ENCODE measurements at places on chromosomes 5 and 9. TPM values are rescaled to one million over a fixed set of nuclear protein-coding genes. Genes with fewer than 3 reads are reported as not detected.

The CMYA5 gene
- 4.3 TPM for polyA plus RNA-seq

The GDNF gene
- polyA plus RNA-seq: 0.71 TPM

DNA sequence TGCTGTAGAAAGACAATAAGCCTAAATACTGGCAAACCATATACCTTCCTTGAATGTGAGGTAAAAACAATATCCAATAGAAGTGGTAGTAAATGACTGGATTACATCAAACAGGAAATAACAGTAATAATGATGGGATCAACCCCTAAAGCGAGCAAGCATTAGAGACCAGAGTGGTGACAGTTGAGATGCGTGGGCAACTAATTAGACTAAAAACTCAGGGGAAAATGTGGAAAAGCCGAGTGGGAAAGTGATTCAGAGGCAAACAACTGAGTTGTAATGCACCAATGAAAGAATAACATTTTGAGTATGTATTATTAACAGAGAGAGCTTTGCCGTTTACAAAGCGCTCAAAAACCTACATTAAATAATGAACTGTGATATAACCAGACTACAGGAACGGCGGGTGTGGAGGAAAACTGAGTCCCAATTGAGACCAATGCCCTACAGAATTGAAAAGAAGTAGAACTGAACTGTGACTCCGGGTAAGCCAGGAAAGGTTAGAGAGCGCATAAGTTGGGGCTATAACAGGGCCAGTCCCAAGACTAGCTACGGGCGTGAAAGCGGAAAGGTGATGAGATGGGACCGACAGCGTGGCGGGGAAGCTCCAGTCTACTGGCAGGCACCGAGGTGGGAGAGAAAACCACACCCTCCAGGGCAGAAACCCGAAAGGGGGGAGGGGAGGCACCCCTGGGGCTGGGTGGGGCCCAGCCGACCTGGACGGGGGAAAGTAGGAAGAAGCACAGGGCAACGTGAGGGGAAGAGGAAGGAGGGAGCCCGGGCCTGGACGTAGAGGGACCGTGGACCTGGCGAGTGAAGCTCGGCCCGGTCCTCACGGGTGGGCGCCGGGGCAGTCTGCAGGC is 592 bp downstream of the UBAP2 start:
- no peak for DNase-seq

DNA sequence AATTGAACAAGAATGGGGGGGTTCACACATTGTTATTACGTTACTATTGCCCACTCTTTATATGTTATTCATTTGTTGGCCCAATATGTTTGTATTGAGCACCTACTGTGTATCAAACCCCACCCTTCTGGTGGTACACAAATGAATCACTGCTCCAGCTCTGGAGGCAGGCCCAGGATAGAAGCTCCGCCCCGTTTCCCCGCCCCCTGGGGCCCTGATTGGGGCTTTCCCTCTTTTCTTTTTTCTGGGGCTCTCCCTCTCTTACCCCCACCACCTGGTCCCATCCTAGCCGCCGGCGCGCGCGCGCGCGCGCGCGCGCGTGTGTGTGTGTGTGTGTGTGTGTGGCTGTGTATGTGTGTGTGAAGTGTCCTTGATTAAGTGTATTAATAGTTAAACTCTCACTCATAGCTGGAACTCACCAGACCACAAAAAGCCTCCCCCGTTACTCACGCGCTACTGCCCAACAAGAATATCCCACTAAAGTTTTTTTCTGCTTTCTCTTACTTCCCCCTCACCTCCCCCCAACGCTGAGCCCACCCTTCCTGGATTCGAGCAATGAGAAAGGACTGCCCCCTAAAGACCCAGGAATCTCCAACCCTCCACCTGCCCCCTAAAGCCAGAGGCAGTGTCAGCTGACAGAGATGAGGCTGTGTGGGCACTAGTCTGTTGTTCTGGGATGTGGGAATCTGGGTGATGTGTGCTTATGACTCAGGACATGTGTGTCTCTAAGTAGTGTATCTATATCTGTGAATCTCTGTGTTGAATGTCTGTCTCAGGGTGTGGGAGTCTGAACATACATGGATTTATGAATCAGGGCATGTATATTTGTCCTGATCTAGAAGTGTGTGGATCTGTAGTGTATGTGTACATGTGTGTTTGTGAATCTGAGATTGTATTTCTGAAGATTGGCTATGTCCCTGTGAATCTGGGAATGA is 4.0 kb downstream of the CXXC5 start:
- DNase-seq: no peak

DNA sequence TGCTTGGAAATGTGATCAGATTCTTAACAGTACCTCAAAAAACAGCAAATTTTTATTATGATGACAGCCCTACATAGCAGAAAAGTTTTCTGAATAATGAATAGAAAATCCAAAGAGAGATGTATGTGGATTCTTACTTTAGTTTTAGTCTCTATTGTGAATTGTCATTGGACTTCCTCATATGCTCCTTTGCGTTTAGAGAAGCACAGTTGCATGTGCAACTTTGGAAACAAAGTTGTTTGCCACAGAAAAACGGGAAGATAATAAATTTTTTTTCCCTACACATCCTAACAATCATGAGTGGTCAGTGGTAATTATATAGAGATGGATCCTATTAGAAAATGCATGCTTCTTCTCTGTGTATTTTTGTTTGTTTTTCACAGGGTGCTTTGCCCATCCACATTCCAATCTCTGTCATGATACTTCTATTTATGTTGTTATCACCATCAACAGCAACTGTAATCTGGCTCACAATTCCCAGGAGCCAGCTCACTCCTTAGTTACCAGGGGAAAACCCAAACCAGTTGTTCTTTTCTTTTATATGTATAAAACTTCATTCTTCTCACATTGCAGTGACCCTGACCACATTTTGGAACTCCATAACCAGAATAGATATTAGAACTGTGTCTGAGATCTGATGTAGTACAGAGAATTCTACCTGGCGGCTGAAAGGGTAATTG is 118.7 kb downstream of the NDUFS4 start:
- DNase-seq: no peak

DNA sequence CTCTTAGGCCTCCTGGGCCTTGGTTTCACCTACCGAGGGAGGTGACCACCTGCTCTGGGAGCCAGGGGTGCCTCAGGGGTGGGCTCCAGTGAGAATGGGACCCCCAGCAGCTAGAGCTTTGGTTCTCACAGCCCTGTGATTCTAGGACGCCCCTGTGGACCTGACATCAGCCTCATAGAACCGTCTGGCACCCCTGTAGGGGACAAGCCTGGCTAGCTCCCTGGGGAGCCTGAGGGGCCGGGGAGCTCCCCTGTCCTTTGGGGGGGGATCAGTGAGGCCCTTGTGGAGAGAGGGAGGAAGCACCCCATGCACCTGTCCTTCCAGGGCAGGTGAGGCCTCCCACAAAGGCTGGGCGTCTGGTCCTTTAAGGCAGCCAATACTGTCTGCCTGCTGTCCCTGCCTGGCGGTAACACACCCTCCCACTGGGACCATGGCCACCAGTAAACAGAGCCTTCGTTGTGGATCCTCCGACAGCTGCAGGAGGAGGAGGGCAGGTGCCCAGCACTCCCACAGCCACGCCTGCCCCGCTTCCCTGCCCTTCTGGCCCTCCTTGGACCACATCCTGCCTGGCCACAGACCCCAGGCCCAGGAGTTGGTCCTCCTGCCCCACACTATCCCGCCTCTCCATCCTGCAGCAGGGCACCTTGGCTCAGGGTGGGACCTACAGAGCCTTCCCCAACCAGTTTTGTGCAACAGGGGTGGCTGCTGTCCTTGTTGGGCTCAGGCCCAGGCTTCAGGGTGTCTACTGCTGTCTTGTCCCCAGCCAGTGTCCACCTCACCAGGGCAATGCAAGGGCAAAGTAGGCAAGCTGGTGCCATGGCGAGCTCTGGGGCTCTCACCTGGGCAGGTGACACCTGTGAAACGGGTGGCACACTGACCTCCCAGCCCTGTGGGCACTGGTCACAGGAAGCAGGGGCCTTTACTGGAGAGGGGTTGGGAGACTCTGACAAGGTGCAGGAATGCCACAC is 3.0 kb upstream of the TUBB4B start:
- DNase-seq: no peak

DNA sequence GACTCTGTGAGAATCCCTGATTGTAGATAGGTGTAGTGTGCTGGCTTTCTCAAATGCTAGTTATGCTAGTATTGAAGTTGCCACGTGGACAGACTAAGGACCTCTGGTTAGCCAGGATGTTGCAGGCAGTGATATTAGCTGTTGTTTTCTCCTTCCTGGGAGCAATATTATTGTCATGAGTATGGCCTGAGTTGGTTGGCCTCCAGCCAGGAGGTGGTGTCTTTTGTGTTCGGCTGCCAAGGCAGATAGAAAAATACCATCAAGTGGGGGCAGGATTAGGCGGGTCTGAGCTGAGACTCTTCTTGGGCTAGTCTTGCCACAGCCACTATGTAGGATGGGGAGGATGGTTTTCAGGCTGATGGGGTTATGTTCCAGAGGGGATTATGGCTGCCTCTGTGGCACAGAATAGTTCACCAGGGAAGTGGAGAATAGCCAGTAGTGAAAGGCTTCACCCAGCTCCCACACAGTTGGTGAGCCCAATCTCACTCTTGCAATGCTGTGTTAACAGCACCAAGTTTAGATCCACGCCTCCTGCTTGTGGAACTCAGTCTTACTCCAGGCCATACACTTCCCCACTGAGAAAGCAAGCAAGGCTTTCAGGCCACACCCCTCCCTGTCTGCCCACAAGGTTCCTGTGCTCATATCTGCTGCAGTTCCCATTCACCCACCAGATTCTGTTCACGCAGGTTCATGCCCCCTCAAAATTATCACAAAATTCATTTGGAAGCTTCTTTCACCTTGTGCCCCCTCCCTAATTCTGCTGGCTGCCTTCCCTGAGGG is 31.2 kb downstream of the GHR start:
- DNase-seq: no peak

GRCh38 chr5:172840432-172841154 is 6.5 kb downstream of the ERGIC1 start:
- no peak for DNase-seq

- no peak for DNase-seq
Measured at GRCh38 chr9:97924386-97924785, 2.1 kb upstream of the TRMO start.

GRCh38 chr5:76526950-76527583 is 96.1 kb downstream of the F2RL2 start:
- no peak for DNase-seq

DNA sequence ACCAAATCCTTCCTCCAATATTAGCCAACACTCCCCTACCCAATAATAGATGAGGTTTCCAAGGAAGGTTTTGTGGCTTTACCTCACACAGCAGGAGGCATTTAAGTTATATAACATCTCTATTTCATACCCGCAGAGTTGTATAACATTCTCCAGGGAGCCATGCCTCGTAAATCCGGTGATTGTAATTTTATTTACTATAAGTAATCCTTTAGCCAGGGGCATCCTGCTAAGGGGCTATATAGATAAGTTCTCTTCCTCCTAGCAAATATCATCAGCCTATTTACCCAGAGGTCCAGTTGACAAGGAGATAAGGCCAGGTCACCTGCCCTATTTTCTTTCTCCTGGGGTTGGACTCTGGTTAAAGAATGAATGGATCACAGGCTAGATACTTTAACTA is 2051.0 kb downstream of the EFNA5 start:
- no peak for DNase-seq

Data from urinary bladder (tissue), 4 donors.